Natural killer cell treated with Interleukin-12 subunit alpha and Interleukin-12 subunit beta and Interleukin-15 and Interleukin-18, amount 100 ng/mL, for 72 hours (primary cell): ENCODE measurements at places on chromosomes 1 and 21.

- H3K36me3 ChIP-seq, result no peaks in the 10 kb centered on the region
- H3K27me3 ChIP-seq, result no peaks in the 10 kb centered on the region
- DNase-seq, result no peak
- H3K4me3 ChIP-seq, result no peak overlapping the region
- no peak overlapping the region for H3K27ac ChIP-seq
- H3K4me1 ChIP-seq, result no peaks in the 10 kb centered on the region
Observed at GRCh38 chr1:75438355-75438754, 172.6 kb downstream of the SLC44A5 start.

DNA sequence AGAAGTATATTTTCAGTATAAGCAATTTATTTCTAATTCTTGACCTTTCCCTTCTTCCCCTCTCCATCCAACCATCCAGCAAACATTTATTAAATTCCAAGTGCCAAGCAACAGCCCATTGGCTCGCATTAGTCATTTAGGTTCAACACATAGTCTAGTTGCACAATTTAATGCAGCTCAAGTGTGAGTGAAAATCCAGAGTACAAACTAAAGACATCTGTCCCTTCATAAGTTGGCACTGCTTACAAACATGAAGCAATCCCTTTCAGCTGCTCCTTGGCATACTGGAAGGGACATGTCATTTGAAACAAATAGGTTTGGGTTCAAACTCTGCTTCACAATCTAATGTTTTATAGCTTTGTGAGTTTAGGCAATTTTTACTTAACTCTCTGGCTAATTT lies 10.7 kb downstream of the CASQ2 start:
- peaks cover 25% of the 10 kb centered on the region for H3K27me3 ChIP-seq
- DNase-seq, result no peak
- H3K4me3 ChIP-seq, result no peak overlapping the region
- H3K4me1 ChIP-seq, result no peaks in the 10 kb centered on the region

DNA sequence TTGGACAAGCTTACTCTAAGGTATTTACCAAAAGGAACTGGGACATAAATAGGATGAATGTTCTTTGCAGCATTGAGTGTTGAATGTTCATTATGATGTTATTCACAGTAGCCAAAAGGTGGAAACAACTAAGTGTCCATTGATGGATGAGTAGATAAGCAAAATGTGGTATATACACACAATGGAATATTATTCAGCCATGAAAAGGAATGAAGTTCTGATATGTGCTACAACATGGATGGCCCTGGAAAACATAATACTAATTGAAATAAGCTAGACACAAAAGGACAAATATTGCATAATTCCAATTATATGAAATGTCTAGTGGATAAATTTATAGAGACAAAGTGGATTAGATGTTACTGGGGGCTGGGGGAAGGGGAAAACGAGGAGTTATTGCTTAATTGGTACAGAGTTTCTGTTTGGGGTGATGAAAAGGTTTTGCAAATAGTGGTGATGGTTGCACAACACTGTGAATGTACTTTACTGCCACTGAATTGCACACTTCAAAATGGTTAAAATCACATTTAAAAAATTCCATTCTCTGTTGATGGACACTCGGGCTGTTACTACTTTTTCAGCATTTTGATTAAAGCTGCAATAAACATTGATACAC lies 2.9 kb downstream of the MTARC1 start:
- no peaks in the 10 kb centered on the region for H3K36me3 ChIP-seq
- H3K4me3 ChIP-seq, result no peak overlapping the region
- DNase-seq, result no peak
- H3K27ac ChIP-seq, result no peak overlapping the region

GRCh38 chr1:99180915-99181314 lies 83.4 kb upstream of the PLPPR4 start:
- no peaks in the 10 kb centered on the region for H3K36me3 ChIP-seq
- no peak overlapping the region for H3K4me3 ChIP-seq
- no peak overlapping the region for H3K27ac ChIP-seq

DNA sequence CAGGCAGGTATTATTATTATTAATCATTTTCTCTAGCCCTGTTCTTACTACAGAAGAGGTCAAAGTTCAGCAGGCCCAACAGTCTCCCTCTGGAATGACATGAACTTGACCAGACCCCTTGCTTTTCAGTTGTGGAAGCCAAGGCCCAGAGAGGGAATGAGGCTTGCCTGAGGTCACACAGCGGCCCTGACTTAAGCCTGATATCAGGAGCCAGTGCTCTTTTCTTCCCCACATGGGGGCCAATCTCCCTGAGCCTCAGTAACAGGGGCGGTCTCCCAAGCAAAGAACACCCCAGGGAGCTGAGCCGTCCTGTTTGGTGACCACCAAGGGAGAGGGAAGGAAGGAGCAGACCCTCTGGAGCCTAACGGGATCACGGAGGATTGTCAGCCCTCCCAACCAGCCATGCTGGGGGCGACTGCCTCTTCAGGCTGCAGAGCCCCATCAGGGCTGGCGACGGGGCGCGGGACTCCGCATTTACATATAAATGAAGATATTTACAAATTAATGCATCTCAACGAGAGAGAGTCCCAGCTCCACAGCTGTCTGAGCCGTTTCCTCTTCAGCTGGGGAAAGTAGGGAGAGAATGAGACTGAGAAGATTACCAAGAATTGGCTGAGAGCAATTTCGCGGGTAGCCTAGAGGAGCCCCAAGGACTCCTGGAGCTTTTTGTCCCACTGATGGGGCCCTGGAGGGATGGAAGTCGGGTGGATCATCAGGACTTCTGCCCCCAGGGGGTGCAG lies 186.1 kb upstream of the KLHDC7A start:
- H3K4me3 ChIP-seq, result no peak overlapping the region
- no peaks in the 10 kb centered on the region for H3K4me1 ChIP-seq
- peaks cover 28% of the 10 kb centered on the region for H3K27me3 ChIP-seq
- no peak overlapping the region for H3K27ac ChIP-seq

GRCh38 chr1:24437631-24438396 lies 22.2 kb downstream of the NIPAL3 start:
- no peaks in the 10 kb centered on the region for H3K27me3 ChIP-seq
- no peak for DNase-seq
- H3K4me1 ChIP-seq, result no peaks in the 10 kb centered on the region
- H3K36me3 ChIP-seq, result no peaks in the 10 kb centered on the region
- no peak overlapping the region for H3K27ac ChIP-seq
- no peak overlapping the region for H3K4me3 ChIP-seq

- H3K27me3 ChIP-seq, result no peaks in the 10 kb centered on the region
- peak overlapping the region; percentile 96 for H3K27ac ChIP-seq
- no peak for DNase-seq
- H3K4me1 ChIP-seq, result peaks cover 20% of the 10 kb centered on the region
Observed at GRCh38 chr1:23825762-23826522, 713 bp upstream of the HMGCL start.

DNA sequence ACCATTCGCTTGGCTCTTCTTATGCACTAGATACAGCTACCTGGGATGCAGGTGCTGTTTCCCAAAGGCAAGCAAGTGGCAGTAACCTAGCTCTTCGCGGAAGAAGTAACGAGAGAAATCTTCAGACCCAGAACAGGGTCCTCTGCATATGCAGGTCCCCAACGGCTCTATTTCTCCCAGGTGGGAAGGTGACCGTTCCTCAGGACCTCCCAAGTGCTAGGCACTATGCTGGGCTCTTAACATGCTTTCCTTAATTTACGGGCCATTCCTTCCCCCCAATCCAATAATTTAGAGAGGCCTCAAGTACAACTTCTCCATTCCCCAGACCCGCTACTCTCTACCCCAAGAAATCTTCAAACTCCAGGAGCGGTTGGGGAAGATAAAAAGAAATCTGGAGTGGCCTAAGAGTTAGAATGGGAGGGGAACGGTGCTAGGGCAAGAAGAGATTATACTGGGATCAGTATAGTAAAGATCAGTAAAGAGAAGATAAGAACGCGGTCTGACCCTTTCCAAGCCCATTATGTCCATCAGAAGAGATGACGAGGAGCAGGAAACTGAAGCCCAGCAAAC lies 410 bp downstream of the TXNDC12 start:
- H3K4me3 ChIP-seq, result peak overlapping the region; percentile 99
- H3K27ac ChIP-seq, result peak overlapping the region; percentile 95
- H3K4me1 ChIP-seq, result peaks cover 57% of the 10 kb centered on the region
- H3K27me3 ChIP-seq, result no peaks in the 10 kb centered on the region
- H3K36me3 ChIP-seq, result peaks cover 5% of the 10 kb centered on the region
- DNase-seq, result no peak

- H3K4me1 ChIP-seq, result peaks cover 13% of the 10 kb centered on the region
- no peaks in the 10 kb centered on the region for H3K36me3 ChIP-seq
- H3K4me3 ChIP-seq, result no peak overlapping the region
- H3K27me3 ChIP-seq, result no peaks in the 10 kb centered on the region
- DNase-seq, result no peak
Observed at GRCh38 chr1:207069858-207070506, 16.9 kb downstream of the PFKFB2 start.

- H3K4me3 ChIP-seq, result no peak overlapping the region
- no peaks in the 10 kb centered on the region for H3K36me3 ChIP-seq
- DNase-seq, result no peak
- no peak overlapping the region for H3K27ac ChIP-seq
- H3K27me3 ChIP-seq, result no peaks in the 10 kb centered on the region
Observed at GRCh38 chr1:244796719-244797406, 38.6 kb upstream of the COX20 start.

DNA sequence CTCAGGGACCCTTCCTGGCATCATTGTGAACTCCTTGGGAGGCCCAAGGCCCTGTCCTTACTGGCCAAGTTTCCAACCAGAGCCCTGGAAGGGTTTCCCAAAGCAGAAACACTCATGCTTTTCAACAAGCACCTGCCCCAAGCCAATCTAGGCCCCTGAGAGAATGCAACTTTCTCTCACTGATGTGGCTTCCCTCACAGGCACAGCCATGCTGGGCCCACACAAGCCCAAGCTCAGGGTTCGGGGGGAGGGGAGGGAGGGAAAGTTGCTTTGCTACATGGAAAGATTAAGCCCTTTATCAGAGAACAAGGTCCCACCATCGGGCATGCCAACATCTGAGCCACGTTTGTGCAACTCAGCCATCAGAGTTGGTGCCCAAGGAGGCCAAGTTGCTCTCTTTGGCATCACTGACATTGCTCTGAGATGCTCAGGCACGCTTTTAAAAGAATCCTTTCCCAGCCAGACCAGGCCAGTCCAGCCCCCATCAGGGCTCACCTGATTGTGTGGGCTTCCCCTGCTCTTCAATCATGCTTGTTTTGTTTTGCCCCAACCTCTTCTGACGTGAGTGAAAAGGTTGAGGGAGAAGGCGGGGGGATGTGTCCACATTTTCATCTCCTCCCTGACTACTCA lies 43.5 kb downstream of the RIMS3 start:
- no peaks in the 10 kb centered on the region for H3K36me3 ChIP-seq
- H3K4me3 ChIP-seq, result no peak overlapping the region
- no peaks in the 10 kb centered on the region for H3K27me3 ChIP-seq
- DNase-seq, result no peak

DNA sequence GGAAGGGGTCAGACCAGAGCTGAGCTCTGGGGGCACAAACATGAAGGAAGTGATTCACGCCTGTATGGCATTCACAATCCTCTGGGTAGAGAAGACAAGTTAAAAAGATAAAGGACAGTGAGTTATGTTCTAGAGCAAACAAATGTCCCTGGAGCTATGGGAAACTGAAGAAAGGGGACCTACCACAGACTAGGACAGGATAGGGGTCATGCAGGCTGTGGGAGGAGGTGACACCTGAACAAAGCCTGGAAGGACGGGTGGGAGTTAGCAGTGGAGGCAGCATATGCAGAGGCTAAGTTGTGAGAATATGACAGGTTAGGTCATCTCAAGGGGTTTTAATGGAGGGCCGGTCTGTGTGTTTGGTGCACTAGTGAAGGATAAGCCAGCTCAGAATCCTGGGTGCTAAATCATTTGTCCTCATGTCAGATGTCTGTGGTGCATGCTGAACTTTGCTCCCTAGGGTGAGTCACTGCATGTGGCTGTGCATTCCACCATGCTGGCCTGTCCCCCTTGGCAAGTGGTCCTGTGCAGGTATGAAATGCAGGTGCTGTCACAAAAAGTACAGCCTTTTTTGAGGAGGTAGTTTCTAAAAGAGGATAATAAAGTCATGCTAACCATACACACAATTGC lies 28.5 kb downstream of the TNN start:
- H3K27me3 ChIP-seq, result peaks cover 7% of the 10 kb centered on the region
- DNase-seq, result no peak
- no peaks in the 10 kb centered on the region for H3K4me1 ChIP-seq
- H3K4me3 ChIP-seq, result no peak overlapping the region

GRCh38 chr1:115783311-115783710 lies 14.8 kb upstream of the CASQ2 start:
- peaks cover 38% of the 10 kb centered on the region for H3K27me3 ChIP-seq
- no peak overlapping the region for H3K27ac ChIP-seq
- H3K4me3 ChIP-seq, result no peak overlapping the region
- no peaks in the 10 kb centered on the region for H3K4me1 ChIP-seq
- no peaks in the 10 kb centered on the region for H3K36me3 ChIP-seq

DNA sequence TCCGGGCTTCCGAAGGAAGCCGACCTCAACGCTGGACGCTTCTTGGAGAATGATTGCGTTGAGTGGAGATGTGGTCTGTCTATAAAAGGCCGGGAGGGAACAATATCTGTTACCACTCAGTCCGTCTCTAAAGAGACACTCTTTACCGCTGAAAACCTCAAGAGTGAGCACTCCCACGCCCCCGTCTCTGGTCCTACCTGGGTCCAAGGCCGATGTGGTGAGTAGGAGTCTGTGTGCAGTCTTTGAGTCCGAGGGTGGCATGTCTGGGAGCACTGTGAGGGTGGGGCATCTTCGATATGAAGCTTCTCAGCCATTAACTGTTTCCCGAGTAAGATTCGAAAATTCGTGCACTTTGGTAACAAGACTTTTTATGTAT lies 576 bp downstream of the ZFP69 start:
- peak overlapping the region; percentile 70 for H3K4me3 ChIP-seq
- peaks cover 32% of the 10 kb centered on the region for H3K4me1 ChIP-seq
- H3K36me3 ChIP-seq, result peaks cover 29% of the 10 kb centered on the region
- no peak for DNase-seq
- peak overlapping the region; percentile 25 for H3K27ac ChIP-seq

GRCh38 chr1:4309676-4310320 lies 344.6 kb upstream of the AJAP1 start:
- H3K27ac ChIP-seq, result no peak overlapping the region
- no peak overlapping the region for H3K4me3 ChIP-seq
- peaks cover 12% of the 10 kb centered on the region for H3K36me3 ChIP-seq
- DNase-seq, result no peak
- H3K4me1 ChIP-seq, result no peaks in the 10 kb centered on the region

- H3K4me1 ChIP-seq, result peaks cover 4% of the 10 kb centered on the region
- no peak overlapping the region for H3K27ac ChIP-seq
- DNase-seq, result no peak
- H3K36me3 ChIP-seq, result peaks cover 8% of the 10 kb centered on the region
- peaks cover 9% of the 10 kb centered on the region for H3K27me3 ChIP-seq
Observed at GRCh38 chr1:173269490-173270230, 62.5 kb upstream of the TNFSF4 start.

DNA sequence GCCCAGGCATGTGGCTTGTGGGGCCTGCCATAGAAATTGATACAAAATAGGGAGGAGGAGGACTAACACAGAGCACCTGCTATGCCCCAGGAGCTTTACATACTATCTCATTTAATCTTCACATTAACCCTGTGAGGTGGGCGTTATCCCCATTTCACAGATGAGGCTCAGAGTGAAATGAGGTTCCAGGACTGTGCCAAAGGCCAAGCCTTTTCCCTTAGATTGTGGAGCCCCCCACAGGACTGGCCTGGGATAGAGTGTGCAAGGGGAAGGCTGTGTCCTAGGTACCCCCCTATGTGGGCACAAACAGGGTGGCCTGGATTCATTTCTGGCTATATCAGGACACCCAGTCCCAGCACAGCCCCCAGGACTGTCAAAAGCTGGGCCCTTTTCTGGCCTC lies 2.2 kb upstream of the DDOST start:
- H3K4me3 ChIP-seq, result peak overlapping the region; percentile 99
- no peaks in the 10 kb centered on the region for H3K27me3 ChIP-seq
- DNase-seq, result no peak
- peak overlapping the region; percentile 44 for H3K27ac ChIP-seq
- H3K36me3 ChIP-seq, result peaks cover 15% of the 10 kb centered on the region
- H3K4me1 ChIP-seq, result peaks cover 36% of the 10 kb centered on the region
